ENCODE measurements at places on chromosomes 2 and 18.

GRCh38 chr2:62149708-62150107 is 46.2 kb upstream of the B3GNT2 start:
- DNase-seq = no peak

DNA sequence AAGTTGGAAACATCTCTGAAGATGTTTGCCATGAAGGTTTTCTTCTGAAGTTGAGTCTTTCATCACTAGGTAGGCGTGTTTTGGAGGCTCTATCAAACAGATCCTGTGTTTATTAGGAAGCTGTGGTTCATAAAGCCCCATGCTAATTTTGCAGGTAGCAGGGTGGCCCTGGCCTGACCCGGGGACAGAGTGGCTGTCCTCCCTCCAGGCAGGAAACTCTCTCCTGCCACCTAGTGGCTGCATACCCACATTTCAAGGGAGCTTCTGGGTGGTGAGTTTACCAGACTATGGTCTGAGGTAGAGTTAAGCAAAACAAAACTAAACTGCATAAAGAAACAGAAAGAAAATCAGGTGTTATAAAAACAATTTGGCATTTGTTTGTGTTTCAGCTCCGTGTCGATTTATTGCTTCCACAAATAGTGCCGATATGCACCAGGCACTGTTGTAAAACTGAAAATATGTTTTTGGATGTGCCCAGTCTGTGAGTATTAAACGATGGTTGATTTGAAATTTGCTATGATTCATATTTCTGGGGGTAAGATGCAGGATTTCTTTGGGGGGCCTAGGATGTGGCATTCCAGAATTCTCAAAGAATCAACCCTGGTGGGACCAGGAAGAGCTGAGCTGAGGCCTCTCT is 26.0 kb upstream of the IL37 start:
- DNase-seq = no peak

DNA sequence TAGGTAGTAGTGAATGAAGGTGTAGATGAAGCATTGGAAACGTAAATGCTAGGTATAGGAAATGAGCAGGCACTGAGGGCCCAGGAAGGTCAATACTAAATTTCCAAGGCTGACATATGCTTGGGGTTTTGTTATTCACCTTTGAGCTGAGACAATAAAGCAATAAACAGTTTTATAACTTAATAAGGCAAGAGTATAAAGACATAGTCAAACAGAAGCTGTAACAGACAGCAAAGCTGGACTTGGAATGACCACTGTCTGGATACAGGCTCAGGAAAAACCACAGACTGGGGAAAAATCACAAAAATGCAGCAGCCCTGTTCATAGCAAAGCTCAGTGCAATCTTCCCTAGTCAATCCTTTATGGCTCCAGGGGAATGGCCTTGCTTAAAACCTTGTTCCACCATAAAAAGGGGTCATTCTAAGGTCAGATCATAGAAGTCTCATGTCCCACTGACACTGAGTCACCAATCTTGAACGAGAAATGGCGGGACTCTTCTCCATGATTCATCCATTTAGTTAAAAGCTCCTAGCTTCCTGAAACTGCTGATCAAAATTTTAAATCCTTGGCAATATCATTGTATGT is 493.3 kb downstream of the CMPK2 start:
- DNase-seq = no peak

- DNase-seq = no peak
Measured at GRCh38 chr18:57243624-57244179, 96.8 kb downstream of the BOD1L2 start.

DNA sequence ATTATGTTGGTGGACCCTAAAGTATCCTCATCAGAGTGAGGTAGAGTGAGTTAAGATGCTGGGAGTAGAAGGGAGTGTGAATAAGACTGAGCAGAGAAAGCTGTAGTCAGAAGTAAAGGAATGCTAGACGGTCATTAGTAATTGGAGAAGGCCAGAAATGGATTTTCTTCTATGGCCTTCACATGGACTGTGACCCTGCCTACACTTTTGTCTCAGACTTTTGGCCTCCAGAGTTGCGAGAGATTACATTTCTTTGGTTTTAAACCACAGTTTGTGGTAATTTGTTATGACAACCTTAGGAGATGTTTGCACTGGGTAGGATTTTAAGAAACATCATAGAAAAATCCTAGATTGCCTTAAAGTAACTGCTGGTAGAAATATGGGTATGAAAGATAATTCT is 1267.7 kb upstream of the TMEFF2 start:
- DNase-seq = no peak

DNA sequence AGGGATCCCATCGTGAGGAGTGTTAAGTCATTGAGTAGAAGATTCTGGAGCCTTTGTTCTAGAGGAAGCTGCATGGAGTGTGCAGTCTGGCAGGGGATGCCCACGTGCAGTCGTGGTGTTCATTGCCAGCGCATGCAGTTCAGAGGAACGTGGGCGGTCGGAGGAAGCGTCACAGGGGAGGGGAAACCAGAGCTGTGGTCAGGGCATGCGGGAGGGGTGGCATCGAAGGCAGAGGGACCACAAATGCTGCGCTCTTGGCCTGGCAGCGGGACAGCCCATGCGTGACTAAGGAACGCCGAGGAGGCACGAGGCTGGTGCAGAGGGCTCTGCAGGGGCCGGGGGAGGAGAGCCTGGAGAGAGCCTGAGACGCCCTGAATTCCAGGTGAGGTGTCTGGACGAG is 141.1 kb downstream of the KLHL29 start:
- no peak for DNase-seq

GRCh38 chr2:108853421-108853820 is 66.8 kb downstream of the CCDC138 start:
- no peak for DNase-seq

DNA sequence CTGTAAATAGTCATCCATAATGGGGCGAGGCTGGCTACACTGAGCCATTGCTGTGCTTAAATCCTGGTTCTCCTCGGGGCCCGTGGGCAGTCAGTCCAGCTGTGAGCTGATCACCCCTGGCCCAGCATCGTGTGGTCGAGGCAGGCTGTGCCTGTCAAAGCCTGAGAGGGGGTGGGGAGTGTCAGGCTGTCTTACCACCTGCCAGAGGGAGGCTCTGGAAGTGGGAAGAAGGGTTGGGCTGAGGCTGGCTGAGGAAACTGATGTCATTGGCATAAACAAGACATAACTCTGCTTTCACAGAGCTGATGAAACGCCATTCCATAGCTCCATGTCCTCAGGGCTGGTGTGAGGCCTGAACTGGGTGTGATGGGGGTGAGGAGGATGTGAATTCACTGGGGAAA is 49.7 kb downstream of the KLHL29 start:
- no peak for DNase-seq

- DNase-seq = no peak
Measured at GRCh38 chr18:48743886-48744285, 205.1 kb downstream of the CTIF start.

DNA sequence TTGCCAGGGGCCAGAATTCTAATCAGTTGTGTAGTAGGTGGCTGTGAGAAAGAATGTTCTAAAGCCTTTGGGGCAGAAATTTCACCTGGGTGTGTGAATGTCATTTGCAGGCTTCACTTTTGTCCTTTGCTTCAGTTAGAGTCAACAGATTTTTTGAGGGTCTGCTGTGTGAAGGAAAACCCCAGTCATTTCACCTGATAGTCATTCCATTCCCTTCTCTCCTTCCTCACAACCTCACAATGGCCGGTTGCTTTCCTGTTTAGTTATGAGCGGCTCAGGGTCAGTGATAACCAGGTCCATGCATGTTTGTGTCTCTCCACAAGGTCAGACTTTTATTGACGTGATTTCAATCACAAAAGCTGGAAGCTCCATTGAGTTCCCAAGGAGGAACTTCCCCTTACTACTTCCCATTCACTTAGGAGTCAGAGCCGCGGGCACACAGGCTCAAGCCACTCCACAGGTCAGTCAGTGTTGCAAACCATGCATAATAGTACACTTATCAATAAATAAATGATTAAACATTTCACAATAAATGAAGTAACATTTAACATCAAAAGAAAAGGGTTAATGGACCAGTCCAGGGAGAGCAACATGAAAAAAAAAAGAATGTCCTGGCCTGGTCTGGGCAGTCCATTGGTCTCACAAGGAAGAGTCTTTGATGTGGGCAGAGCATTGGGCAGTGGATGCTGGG is 74.3 kb downstream of the NPAS2 start:
- no peak for DNase-seq
